ENCODE measurements at places on chromosomes 6 and 20.
A peak's percentile ranks its signal among the peaks of the same experiment; 100 is the strongest.

DNA sequence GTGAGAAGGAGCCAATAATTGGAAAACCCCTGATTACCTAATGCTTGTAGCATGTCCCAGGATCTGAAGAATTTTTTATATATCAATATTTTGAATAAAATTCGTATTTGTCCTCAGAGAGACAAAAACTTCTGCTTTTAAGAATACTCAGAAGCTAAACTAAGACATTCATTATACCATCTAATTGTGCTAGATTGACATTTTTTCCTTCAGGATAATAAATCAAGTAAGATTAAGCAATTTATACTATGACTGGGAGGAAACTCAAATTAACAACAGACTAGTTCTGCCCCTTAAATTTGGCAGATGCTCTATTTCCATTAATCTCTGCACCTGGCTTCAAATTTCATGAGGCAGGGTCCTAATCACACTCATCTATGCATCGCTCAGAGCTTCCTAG, 291.4 kb downstream of the PLCB1 start:
- DNase-seq, result no peak

GRCh38 chr6:51704932-51705540, 382.4 kb downstream of the PKHD1 start:
- no peak for DNase-seq

GRCh38 chr20:63452821-63453523, 19.5 kb downstream of the KCNQ2 start:
- no peak for DNase-seq

DNA sequence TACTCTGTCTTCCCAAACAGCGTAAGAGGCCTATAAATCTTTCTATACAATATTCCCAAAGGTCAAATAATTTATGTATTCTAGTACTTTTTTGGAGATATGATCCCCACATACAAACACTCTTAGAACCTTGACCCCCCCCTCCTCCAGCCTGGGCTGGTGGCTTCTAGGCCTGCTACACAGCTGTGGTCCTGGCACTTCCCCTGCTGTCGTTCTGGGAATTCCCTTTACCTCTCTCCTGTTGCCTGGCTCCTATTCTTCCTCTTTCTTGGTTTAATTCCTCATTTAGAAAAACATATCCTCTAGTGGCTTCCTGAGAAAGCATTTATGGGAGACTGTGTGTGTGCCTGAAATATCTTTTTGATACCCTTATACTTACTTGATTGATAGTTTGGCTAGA, 4.1 kb upstream of the TXLNB start:
- DNase-seq, result no peak

- DNase-seq, result no peak
These were observed 38.7 kb downstream of the UQCC2 start for GRCh38 chr6:33672808-33673207.

DNA sequence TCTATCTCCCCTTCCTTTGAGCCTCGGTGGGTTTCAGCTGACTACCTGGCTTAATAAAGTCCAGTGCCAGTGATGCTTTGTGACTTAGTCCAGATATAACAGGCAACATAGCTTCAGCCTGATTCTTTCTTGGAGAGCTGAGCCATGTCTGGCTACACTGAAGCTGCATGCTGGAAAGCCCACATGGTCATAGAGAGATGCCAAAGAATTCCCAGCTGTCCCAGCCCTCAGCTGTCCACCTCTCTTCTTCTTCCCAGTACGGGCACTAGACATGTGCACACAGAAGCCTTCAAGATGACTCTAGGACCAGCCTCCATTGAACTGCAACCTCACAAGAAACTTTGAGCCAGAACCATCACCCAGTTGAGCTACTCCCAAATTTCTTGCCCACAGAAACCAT, 154.1 kb upstream of the MYLIP start:
- DNase-seq, result no peak

DNA sequence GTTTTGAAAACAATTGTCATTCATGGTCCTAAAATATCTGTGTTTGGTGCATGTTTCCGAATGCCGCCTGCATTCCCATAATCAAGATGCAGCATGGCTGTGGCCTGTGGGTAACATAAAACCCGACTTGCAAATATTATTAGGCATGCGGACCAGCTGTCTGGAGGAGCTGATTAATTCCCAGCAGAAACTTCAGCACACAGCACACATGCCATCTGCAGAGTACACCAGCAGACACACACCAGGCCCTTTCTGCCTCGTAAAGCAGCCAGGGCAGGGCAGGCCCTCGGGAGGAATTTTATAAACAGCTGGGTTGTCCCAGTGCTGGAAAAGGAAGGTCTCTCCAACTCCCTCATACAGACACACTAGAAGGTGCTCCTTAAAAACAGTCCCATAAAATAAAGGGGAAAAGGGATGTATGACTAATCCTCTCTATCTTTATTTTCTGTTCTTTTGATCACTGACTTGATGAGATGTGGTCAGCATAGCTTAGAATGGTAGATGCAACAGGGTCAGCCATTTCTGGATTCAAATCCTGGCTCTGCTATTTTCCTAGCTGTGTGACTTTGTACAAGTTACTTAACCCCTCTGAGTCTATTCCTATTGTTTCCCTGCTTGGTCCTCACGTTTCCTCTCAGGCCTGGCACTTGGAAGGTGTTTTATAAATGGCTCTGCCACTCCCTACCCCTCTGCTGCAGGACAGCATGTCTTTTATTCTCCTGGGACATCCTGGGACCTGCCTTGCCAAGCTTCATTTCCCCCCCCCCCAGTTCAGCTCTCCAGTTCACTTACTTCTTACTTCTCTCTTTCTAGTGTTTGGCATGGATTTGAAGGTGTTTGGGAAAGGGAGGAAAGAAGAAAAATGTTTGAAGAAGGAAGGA, 85.9 kb upstream of the TRAF3IP2 start:
- DNase-seq, result no peak

- no peak for DNase-seq
These were observed 141.3 kb downstream of the GRIK2 start for GRCh38 chr6:101534821-101535220.

- DNase-seq, result no peak
These were observed 47.6 kb downstream of the AGPAT4 start for GRCh38 chr6:161226009-161226964.

DNA sequence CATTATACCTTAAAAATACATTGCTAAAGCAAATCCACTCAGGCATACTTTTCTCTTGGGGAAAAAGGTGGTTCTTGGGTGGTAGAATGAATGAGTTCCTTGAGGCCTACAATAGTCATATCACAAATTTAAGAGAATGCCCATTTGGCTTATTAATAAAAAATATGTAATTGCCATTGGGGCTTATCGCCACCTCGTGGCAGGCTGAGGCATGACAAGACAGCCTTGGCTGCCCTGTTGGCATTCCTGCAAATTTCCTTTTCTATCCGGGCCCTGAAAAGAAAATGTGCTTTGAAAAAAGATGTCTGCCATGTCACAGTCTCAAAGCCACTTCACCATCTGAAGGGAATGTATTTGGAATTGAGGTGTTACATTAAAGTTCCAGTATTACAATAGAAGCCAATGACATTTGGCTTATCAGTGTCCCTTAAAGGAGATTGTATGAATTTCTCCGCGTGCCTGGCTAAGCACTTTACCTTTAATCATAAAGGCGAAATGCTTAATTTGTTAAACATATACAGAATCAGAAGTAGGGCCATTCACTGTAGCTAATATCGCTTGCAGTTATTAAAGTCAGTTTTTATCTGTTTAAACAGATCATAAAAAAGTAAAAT, 188.3 kb upstream of the ZFP64 start:
- peak; percentile 13 for DNase-seq

GRCh38 chr6:22147921-22148776, 148.7 kb downstream of the PRL start:
- DNase-seq, result no peak

- no peak for DNase-seq
These were observed 81.4 kb downstream of the NINL start for GRCh38 chr20:25503936-25504335.

GRCh38 chr20:47117773-47118172, 223.1 kb downstream of the EYA2 start:
- DNase-seq, result no peak

DNA sequence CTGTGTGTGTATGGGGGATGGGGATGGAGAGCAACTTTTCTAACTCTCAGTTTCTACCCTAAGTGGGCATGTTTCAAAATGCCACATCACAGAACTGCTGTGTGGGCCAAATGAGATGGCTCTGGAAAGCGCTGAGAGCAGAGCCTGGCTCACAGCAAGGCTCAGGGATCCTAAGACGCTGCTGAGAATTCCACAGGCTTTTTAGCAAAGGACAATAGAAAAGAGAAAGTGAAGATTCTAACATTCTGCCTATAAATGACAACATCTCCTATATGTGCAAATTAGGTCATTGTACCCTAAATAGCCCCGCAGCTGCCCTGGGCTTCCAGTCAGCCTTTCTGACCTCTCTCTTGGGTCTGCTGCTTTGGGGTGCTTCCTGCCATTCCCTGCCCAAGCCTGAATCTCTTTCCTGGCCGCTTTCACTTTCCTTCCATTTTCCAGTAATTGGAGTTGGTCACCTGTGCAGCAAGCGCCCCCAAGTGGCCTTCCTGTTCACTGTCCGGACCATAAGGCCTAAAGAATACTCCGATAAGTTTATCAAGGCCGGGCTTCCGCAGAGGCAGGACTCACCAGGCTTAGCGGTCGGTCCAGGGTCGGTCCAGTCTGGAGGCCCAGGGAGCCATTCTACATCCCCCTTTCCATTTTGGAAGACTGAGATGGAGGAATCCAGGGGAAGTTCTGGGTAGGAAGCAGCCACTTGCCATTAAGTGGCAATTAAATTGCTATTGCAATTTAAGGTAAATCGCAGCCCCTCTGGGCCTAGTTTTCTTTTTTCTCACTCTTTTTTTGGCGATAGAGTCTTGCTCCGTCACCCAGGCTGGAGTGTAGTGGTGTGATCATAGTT, 6.7 kb upstream of the DDR1 start:
- DNase-seq, result peak; percentile 63

DNA sequence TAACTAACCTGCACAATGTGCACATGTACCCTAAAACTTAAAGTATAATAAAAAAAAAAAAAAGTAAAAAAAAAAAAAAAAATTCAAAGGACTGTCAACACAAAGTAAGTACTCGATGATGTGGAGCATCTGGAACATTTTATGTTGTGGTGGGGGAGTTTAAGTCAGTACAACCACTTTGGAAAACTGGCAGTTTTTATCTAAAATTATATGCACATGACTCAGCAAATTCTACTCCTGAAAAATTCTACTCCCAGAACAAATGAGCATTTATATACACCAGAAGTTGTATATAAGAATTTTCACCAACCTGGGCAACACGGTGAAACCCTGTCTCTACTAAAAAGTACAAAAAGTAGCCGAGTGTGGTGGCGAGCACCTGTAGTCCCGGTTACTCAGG, 36.9 kb upstream of the CCDC28A start:
- DNase-seq, result no peak

GRCh38 chr6:144722154-144722737, 437.1 kb downstream of the UTRN start:
- no peak for DNase-seq

GRCh38 chr20:59750209-59750840, 146.0 kb downstream of the PHACTR3 start:
- DNase-seq, result no peak

DNA sequence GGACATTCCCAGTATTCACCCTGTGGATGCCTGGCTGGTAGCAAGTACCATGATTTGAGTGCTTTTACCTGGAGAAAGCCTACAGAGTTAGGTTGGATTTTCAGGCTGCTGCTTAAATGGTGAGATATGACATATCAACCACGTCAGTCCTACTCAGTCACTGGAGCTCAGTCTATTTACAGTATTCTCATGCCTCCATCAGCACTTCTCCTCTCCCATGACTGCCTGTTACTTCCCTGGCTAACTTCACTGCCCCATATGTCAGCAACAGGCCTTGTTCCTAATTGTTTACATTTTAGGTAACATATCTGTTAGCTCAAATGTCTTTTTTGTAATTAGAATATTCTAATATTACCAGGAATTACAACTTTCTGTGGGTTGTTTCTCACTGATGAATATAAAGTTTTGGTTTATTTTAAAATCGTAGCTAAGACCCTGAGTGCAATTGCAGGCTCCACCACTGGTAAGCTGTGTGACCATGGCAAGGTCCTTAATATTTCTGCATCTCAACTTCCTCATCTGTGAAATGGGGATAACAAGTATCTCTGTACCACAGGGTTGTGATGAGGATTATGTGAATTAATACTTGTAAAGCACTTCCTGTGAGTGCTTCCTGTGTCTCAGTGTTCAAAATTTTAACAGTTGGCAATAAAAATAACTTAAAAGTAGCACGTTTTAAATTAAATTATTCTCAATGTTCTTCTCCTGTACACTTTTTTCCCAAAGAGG, 54.3 kb downstream of the RNF144B start:
- no peak for DNase-seq

DNA sequence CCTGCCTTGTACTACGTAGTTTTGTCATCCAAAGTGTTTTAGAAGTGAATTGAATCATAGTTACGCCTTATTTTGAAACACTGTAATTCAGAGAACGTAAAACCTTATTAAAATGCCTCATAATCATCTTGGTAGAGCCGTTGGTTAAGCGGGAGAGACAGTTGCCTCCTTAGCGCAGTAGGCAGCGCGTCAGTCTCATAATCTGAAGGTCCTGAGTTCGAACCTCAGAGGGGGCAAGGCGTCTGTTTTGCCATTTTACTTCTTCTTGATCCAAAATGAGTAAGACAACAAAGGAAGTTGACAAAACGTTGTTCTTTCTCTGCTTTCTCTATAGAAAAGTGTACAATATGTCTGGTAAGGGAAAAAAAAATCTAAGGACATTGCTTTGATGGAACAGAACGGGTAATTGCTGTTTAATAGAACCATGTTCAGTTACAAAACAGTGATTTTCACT, 20.7 kb upstream of the TRIM27 start:
- peak; percentile 64 for DNase-seq

DNA sequence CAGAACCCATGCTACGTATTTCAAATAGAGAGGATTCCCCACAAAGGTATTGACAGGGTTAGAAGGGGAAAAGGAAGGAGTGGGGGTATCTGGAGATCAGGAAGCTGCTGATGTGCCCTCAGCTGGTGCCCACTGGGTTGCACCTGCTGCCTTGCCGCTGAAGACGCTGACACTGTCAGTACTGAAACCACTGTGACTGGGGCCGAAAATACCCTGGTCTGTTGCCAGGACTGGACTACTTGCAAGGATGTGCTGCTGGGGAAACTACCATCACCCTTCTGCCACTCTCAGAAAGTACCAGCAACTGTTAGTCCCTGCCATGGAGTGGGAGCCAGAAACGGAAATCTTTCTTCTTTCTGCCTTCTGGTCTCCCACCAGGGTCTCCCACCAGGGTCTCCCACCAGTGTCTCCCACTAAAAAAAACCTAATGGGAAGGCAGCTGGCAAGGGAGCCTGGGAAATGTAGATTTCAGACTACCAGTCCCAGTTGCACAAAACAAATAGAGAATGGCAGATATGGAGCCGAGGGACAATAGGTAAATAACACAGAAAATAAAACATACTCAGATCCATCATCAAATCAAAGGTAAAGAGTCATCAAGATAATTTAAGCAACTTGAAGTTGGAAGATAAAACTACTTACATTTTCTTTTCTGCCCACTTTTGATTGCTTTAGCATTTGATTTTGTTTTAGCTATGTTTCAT, 204.8 kb downstream of the TPBG start:
- DNase-seq, result no peak

GRCh38 chr6:16570946-16571345, 190.3 kb downstream of the ATXN1 start:
- DNase-seq, result no peak

Measured in activated CD4-positive, alpha-beta T cell treated with anti-CD3 and anti-CD28 coated beads for 1 hour (primary cell).